Activated CD8-positive, alpha-beta memory T cell treated with anti-CD3 and anti-CD28 coated beads, Interleukin-2, amount 10 ng/mL, durations not matched to agents 7 days and 5 days (primary cell): ENCODE measurements at places on chromosomes 13 and 19.

DNA sequence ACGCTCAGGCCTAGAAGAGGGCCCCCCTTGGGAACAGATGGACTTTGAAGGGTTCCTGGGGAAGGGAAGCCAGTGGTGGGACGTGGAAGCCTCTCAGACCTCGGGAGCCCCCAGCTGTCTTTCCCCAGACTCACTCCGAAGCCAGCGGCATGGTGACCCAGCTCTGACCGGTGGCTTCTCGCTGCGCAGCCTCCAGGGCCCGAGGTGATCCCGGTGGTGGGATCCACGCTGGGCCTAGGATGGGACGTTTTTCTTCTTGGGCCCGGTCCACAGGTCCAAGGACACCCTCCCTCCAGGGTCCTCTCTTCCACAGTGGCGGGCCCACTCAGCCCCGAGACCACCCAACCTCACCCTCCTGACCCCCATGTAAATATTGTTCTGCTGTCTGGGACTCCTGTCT, 24.6 kb downstream of the HPN start:
- DNase-seq, result no peak

GRCh38 chr19:29526730-29527499, 1.1 kb downstream of the VSTM2B start:
- no peak for DNase-seq

DNA sequence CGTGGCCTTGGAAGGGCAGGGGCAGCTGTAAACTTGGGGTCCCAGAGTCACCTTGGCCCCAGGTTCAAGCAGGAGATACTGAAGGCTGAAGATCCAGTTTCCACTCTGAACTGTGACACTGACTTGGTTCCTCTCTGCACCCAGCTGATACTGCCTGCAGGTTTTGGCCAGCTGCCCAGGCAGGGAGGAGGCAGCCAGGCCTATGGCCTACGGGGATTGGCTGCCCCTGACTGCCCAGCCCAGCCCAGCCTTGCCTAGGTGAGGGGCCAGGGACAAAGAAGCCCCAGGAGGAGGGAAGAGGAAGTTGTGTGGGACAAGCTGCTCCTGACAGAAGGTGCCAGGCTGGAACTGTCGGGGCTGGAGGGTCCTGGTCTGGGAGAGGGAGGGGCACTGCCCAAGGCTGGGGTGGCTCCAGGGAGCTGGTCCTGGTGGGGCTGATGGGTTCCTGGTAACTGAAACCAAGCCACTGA, 51.7 kb upstream of the CYP4F8 start:
- DNase-seq, result no peak

DNA sequence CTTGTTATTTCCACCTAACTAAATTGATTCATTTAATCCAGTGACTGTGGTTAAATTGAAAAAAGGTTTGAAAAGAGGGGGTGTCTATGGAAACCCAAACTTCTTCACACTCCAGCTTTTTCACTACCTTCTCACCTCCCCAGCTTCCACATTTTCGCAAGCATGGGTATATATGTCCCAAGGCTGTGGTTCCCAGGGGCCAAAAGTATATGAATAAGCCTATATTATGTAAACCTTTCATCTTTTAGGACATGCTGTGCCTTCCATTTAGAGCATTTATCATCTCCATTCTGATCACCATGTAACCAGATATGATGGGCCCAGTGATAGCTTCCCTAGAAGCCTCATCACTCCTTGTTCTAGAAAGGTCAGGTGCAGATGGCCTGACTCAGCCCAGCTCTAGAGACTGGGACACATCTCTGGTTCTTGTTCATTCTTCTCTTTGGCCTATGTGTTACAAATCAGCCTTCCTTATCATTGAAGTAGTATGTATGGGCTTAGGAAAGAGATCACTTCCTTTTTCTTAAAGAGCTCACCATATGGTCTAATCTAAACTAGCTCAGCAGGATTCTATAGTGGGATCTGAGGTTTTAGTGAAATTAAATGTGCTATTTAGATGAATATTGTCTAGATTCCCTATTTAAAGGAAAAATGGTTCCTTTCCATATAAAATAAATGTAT, 19.5 kb upstream of the ARL11 start:
- no peak for DNase-seq

- no peak for DNase-seq
Observed at GRCh38 chr19:6458695-6459261, 814 bp downstream of the SLC25A23 start.

DNA sequence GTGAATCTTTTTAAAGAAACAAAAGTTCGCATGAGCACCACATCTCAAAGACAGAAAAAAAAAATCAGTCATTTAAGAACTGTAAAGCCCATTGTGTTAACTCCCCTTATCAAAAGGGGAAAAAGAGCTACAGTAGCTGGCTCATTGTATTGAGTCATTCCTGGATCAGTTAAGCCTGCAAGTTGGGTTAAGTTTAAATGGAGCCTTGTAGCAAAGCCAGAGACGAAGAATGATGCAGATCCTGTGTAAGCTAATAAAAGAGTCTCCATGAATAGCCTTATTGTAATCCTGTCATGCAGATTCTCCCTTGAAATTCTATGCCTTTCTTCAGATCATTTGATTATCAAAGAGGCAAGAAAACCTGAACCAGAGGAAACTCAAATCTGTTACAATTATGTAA, 83.8 kb downstream of the CRYL1 start:
- DNase-seq, result no peak

- peak; percentile 47 for DNase-seq
Observed at GRCh38 chr19:5624018-5624663, 1.3 kb downstream of the SAFB start.

DNA sequence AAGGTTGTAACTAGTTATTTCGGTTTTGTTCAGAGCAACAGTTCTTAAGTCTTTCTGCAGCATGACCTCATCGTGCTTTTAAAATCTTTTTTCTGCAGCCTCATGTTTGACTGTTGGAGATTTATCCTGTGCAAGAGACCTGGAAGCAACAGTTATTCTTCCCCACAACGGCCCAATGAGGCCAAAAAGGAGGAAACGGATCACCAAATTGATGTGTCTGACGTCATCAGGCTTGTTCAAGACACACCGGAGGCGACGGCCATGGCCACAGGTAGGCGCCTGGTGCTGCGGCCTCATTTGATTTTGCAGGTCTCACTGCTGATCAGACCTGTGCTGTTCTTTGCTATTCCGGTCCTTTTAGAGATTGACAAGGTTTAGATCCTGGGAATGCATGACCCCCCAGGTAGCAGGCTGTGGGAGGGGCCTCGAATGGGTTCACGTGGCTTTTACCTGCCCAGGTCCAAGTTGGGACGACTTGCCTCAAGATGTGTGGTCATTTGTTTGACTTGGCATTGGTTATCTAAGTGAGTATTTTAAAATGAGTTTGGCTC, 66.8 kb upstream of the MCF2L start:
- DNase-seq, result no peak

DNA sequence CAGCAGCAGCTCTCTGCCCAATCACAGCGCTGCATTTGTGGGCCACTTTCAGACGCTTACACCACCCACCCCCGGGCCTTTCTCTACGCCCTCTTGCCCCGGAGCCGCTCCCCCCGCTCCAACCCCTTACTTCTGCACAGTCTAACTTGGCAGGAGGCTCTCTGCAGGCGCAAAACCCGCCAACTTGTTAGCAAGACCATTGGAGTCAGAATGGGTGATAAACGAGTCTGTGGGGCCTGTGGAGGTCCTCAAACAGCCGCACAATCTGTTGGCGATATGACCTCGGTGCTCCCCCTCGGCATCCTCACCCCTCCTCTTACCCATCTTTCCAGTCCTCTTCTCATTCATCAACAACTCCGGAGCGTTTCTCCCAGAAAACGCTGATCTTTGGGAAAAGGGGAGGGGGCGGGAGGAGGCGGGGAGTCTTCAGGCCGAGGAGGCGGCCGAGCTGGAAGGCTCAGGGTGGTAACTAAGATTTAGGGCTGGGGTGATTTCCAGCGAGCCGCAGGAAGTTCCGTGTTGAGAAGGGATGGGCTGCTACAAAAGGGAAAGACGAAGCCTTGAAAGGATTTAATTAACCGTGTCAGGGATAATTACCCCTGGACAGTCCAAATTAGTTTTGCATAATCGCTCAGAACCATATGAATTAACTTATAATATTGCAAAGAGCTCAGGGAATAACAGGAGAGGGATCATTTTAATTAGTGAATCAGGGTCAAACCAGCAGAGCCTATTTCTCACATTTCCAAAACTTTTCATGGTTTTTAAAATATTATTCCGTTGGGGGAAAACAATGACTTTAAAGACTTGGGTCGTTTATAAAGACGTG, 4.1 kb downstream of the SOX21 start:
- no peak for DNase-seq

- no peak for DNase-seq
Observed at GRCh38 chr13:108120856-108121255, 94.5 kb downstream of the LIG4 start.

DNA sequence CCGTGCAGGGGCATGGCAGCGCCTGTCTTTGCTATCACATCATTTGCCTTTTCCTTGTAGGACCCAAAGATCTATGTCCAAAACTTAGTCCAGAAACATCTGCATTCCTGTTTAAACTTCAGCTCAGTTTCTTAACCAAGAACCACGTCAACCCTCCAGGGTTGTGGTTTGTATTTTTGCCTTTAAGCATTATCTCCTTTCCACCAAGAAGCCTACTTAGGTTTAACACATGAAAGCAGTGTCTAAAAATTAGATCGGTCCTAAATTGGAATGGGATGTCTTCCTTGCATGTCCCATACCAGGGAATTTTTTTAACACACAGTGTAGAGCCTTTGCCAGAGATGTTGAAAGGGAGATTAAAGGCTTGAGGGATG, 38.8 kb downstream of the DHRS12 start:
- no peak for DNase-seq

- DNase-seq, result no peak
Observed at GRCh38 chr13:54733639-54734038, 1705.0 kb downstream of the OLFM4 start.

GRCh38 chr13:23673354-23673753, 103.1 kb downstream of the TNFRSF19 start:
- DNase-seq, result no peak

GRCh38 chr19:16527971-16528521, 14.2 kb downstream of the CHERP start:
- DNase-seq, result peak; percentile 59

DNA sequence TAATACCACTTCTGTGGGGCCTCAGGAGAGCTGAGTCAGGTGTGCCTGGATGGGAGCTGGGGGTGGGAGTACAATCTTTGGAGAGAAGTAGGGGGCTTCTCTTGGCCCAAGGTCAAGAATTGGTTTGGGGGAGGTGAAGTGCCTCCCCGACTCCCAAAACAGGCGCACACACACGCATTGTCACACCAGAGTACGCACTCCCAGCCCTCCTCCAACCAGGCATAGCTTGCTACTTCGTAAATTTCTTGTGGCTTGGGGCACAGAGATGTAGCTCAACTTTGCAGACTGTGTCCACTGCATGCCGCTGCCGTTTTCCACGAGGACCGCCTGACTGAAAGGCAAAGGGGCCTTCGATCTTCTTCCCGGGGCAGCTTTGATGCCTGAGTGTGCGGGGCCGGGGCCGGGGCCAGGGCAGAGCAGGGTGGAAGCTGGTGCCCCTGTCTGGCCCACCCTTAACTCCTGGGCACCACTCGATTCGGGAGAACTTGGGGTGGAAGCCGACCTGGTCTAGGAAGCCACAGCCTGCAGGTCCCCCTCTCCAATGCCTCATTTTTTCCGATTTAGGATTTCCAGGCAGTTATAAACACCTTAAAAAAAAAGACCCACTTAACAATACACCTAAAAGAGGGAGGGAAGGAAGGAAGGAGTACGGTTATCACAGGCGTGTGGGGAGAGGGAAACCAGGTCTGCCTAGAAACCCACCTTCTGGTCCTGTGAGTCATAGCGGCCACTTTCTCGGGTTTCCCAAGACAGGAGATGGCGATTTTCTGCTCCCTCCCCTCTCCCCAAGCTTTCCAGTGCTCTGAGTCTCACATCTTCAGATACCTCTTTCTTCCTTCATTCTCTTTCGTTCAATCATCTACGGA, 5.8 kb upstream of the TSHZ3 start:
- DNase-seq, result no peak

DNA sequence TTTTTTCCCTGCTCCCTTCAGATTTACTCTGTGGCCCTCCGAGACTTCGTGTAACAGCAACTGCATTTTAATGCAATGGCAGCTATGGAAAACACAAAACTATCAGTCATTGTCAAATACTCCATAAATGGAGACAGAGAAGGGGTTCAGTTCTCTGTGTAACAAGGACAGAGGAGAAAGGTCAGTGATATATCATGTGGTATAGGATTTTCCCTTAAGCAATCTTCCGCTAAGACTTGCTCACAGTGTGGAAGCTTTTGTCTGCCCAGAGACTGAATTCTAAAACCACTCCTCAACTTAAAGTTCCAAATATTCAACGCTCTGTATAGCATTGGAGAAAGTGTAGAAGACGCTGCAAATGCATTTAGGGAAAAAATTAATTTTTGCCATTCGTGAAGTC, 111.3 kb upstream of the EDNRB start:
- DNase-seq, result no peak

DNA sequence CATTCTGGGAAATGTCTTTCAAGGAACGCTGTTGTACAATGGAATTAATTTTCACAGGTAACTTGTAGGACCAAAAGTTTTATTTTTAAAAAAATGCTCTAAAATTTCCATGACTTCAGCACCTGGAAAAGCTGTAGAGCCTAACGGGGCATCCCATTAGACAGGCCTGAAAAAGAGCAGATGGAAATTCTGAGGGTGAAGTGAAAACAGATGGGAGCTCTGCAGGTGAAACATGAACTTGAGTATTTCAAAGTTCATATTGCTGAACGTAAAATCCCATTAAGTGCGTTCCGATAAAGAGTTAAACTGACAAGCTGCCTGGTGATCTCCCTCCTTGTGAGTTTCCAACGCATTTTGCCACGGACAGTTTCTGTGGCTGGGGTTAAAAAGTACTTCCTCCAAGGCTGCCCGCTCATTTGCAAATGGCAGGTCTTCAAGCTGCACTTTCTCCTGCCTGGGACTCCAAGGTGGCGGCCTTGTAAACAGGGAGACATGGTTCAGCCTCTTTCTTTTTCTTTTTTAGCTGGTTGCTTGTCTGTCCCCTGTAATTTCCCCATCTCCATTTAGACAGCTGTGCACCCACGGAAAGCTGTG, 450.4 kb downstream of the FGF9 start:
- no peak for DNase-seq

DNA sequence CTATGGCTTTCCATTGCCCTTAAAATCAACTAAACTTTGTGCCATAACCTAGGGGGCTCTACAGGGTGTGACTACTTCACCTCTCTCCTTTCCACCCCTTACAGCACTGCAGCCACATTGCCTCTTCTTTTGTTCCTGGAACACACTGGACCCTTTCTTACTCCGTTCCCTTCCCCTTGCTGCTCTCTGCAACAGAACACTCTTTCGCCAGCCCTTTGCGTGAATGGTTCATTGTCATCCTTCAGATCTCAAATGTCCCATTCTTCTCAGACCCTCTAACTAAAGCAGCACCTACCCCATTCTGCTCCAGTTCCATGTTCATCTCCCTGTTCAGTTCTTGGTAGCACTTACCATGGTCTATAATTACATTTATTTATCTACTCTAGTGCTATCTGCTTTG, 208.3 kb downstream of the OXGR1 start:
- no peak for DNase-seq

GRCh38 chr13:108070491-108070890, 144.8 kb downstream of the LIG4 start:
- DNase-seq, result no peak

GRCh38 chr19:58394821-58395219, 636 bp upstream of the RNF225 start:
- no peak for DNase-seq

- no peak for DNase-seq
Observed at GRCh38 chr19:3682741-3683404, 17.4 kb downstream of the PIP5K1C start.

- DNase-seq, result no peak
Observed at GRCh38 chr13:80006940-80007339, 334.0 kb downstream of the SPRY2 start.
